ENCODE measurements at places on chromosomes 7 and 10. TPM values are rescaled to one million over a fixed set of nuclear protein-coding genes. Genes with fewer than 3 reads are reported as not detected.

LLCFC1 gene
- total RNA-seq, result not detected

AKR1C3 gene
- total RNA-seq, result 45.6 TPM

GRCh38 chr10:61283481-61284221 is 169.5 kb downstream of the TMEM26 start:
- no peak for DNase-seq

DNA sequence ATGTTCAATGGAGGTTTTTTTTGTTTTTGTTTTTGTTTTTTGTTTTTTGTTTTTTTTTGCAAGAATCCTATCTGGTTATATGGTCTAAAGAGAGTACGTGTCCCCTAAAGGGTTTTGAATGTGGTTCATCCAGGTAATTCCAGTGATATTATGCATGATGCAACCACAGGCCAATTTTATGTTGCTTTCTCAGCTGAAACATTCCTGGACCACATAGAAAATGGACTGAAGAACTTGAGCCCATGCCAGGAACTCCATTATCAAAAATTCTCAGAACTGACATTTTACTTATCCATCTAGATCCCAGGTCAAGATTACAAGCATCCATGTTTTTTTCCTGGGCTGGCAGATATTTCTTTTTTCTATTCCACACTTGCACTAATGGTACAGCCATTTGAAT is 11.5 kb upstream of the MINDY3 start:
- no peak for DNase-seq

GRCh38 chr7:101238226-101239182 is 902 bp upstream of the CLDN15 start:
- DNase-seq, result no peak

- DNase-seq, result no peak
Measured at GRCh38 chr10:67772894-67773511, 65.0 kb downstream of the DNAJC12 start.

- DNase-seq, result no peak
Measured at GRCh38 chr7:2761801-2762497, 73.9 kb downstream of the AMZ1 start.

GRCh38 chr10:11080564-11080984 is 62.9 kb downstream of the CELF2 start:
- no peak for DNase-seq

DNA sequence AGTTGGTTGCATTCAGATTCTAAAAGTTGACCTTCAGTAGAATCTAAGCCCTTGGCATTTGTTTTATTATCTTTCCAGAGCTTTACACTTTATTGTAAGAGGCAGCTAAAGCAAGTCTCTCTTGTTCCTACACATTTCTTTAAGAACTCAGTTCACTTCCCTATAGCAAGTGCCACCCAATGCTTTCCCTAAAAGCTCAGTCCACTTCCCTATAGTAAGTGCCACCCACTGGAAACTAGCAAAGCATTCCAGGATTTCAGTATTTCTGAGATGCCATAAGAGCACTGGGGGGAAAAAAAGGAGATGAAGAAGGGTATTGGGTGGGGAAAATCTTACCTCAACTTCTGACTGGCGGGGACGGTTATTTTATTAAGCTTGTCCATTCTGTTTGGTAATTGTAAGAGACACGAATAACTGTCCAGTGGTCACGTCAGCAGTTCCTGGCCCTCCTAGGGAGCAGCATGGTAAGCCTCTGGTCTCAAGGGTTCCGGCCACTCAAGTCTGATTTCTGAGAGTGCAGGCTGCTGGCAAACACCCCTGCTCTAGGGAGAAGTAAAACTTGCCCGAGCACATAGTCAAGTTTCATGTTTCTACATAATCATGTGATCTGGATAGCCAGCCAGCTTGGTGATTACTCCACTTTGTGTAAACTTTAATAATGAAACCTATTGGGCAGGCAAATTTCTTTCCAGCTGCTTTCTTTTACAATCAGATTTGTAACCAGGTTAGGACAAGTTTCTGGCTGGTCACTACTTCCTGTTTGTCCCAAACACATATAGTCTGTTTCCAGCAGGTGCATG is at the start of gene BLNK:
Gene BLNK, minus strand, starts transcription at position 554 of the 800 bp plus-strand sequence. Its CDS starts 171 bp downstream, at position 383.
- DNase-seq, result peak; percentile 37

- DNase-seq, result no peak
Measured at GRCh38 chr7:132580277-132580676, 4.0 kb upstream of the PLXNA4 start.

GRCh38 chr10:99844433-99844955 is 62.1 kb downstream of the ABCC2 start:
- DNase-seq, result no peak

GRCh38 chr7:2493205-2494164 is 17.3 kb upstream of the GRIFIN start:
- no peak for DNase-seq

- DNase-seq, result no peak
Measured at GRCh38 chr7:112074464-112074863, 131.7 kb downstream of the DOCK4 start.

- no peak for DNase-seq
Measured at GRCh38 chr10:88154596-88155250, 291.3 kb downstream of the PTEN start.

DNA sequence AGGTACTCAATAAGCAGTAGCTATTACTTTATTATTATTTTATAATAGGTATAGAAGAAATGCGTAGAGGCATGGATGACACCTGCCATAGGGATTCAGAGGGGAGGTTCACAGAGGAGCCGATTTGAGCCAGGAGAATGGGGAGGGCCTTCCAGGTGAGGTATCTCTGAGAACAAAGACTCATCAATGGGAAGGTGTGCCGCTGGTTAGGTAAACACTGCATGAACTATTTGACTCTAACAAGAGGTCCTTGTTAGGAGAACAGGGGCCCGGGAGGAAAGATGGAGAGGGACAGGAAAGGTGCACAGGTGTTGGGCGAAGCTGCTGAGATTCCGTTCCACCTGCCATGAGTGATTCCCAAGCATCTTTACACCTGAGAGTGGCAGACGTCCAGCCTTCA is 41.8 kb upstream of the TMEM273 start:
- DNase-seq, result no peak

DNA sequence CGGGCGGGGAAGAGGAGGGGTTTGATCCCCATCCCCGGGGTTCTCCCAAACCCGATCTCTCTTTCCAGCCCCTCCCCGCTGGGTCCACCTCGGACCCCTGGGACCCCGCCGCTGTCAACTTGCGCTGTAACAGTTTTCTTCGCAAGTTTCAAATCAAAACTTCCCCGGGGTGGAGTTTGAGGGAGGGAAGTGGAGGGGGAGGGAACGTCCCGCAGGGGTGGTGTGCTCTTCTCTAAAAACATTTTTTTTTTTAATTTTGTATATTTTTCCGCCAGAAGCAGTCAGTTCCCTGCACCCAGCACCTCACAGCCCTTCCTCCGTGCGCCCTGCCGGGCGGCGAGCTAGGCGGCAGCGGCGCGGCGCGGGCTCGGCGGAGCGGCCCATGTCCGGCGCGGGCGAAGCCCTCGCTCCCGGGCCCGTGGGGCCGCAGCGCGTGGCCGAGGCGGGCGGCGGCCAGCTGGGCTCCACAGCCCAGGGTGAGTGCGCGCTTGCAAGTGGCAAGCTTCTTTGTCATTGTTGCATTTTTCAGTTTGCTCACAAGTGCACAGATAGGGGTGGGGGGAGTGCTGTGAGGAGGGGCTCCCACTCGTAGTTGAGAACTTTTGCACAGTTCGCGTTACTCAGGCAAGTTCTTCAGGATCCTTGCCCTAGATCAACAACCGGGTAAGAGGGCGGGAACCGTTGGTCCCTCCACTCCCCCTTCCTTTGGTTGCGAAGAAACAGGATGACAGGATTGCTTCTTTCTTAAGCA is 933 bp downstream of the MDFIC start:
- DNase-seq, result no peak

GRCh38 chr10:108208038-108208437 is 1043.5 kb upstream of the SORCS1 start:
- DNase-seq, result no peak

DNA sequence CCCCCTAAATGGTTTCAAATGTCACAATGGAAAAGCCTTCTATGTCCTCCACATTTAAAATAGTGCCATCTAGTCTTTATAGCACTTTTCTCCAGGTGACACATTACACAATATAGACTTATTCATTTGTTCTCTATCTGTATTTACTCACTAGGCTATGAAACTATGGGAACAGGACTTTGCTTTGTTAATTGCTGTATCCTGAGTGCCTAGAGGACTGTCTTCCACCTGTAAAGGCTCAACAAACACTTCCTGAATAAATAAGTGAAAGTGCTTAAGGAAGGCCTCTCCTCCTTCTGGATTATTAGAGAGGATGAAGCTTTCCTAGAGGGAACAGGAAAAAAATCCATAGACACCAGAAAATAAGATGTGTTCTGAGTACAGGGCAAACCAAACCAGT is 397.6 kb upstream of the LRRN3 start:
- no peak for DNase-seq

Data from esophagus squamous epithelium (tissue), 5 donors.